AG09319 (cell line): ENCODE measurements at places on chromosomes 2 and 18.

GRCh38 chr2:75246441-75247167 is 47.3 kb upstream of the TACR1 start:
- DNase-seq: no peak

- no peak for DNase-seq
Observed at GRCh38 chr18:72161691-72162090, 382.5 kb downstream of the CBLN2 start.

DNA sequence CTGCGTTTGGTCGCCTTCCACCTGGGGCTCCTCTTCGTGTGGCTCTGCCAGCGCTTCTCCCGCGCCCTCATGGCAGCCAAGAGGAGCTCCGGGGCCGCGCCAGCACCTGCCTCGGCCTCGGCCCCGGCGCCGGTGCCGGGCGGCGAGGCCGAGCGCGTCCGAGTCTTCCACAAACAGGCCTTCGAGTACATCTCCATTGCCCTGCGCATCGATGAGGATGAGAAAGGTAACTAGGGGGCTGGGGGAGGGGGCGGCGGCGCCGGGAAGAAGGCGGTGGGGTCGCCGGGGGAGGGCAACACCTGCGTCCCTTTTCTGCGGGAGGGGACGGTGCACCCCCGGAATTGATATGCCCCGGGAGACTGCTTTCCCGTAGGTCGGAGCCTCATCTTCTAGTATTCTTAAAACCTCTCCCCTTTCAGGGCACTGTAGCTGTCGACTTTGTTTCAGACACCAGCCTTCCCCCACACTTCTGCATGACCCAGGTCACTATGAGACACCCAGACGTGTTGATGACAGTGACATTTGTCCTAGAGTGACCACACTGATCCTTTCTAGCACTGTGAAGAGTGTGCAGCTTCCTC is 755 bp downstream of the SPAST start:
- no peak for DNase-seq

DNA sequence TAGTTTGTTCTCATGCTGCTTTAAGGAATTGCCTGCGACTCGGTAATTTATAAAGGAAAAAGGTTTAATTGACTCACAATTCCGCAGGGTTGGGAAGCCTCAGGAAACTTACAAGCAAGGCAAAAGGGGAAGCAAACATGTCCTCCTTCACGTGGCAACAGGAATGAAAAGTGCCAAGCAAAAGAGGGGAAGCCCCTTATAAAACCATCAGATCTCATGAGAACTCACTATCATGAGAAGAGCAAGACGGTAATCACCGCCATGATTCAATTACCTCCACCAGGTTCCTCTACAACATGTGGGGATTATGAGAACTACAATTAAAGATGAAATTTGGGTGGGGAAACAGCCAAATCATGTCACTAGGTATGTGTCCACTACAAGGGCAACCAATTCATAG is 53.9 kb downstream of the MAP4K3 start:
- no peak for DNase-seq

DNA sequence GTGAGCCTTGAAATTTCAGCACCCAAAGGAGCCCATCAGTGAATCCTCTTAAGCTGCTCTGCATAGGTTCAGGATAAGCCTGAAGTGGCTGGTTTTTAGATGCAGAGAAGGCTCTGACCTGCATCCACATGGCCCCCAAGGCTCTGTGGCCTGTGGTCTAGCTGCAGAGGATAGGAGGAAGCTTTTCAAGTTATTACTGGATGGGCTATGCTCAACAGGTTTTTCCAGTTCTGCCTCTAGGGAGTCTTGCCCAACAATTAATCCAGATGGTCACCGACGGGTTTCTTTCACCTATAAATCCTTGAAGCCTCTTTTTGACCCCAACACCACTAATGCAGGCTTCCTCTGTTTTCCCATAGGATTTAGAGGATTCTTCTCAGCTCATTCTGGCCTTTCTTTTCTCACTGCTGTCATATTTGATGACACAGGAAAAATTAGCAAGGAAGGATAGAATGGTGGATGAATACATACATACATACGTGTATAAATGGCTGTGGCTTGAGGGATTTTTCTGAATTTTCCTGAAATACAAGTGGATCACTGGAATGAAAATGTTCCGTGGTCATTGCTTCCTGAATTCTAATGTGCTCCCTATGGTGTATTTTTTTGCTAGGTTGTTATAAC is 52.2 kb upstream of the BCL2L11 start:
- DNase-seq: no peak

DNA sequence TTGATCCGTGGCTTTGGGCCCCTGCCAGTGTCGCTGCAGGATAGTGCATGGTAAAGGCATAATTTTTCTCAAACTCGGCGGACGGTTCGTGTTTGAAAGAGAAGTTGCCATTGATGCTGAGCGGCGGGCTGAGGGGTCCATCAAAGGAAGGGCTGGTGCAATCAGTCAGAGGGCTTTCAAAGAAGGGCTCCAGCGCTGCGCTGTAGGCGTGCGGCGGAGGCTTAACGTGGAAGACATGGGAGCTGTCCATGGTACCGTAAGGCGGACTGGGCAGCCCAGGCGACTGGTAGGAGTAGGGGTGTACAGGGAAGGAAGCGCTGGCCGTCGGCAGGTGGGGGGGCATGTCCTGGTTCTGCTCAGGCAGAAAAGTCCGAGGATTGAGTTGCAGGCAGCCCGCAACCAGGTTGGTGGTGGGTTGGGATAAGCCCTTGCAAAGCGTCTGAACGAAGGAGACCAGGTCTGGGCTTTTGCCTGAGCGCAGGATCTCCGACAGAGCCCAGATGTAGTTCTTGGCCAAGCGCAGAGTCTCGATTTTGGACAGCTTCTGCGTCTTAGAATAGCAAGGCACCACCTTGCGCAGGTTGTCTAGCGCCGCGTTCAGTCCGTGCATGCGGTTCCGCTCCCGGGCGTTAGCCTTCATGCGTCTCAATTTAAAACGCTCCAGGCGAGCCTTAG is 2.3 kb downstream of the NEUROD1 start:
- peak; percentile 30 for DNase-seq

DNA sequence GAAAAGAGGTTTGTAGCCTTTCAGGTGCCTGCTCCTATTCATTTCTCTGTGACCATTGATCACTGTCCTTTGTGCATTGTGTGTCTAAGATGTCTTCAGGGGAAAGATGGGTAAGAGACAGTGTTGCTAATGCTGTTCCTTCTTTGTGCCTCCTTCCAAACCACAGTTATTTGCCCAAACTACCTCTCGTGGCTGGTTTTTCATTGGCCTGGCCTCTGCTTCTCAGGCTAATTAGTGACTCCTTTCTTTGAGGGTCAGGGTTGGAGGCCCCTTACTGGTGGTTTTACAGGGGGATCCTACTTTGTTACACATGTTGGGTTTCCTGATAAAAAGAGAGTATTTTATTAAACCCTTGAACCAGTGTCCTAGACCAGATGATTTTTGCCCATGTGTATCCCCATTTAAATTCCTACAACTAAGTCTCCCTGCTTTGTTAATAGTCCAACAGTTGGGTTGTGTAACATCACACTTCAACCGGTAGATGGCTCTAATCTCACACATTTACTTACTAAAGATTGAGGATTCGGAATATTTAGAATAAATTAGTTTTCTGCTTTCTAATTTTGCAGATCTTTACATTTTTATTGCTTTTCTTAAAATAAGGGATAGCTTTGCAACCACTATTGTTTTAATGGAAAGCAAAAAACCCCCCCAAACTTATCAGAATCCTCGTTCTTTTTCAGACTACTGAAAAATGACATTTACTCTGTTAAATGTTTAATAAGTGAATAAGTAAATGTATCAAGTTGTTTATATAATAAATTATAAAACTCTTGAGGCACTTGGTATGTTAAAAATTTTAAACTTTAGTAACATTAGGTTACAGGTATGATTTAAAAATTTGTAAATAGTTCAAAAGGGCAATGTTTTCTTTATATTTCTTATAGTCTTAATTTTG is 2.4 kb downstream of the MARS2 start:
- DNase-seq: no peak

DNA sequence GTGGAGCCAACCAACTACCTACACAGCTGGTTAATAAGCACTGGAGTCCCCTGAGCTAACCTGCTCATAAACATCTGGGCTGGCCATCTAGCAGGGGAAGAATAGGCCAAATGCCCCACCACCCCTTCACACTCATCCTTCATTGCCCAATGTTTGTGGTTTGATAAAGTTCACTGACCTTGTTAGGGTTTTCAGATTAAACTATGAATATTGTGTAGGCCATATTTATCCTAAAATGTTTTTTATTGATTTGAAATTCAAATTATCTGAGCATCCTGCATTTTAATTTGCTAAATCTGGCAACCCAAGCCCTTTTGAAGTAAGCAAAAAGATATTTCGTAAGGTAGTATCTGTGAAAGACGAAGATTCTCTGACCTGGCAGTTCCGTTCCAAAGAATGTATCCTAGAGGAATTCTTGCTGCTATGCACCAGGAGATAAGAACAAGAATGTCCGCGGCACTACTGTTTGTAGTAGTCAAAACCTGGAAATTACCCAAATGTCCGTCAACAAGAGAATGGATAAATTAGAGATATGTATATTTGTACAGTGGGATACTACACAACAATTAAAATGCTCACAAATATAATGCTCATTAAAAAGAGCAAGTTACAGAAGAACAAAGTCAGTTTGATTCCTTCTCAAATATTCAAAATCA is 5.8 kb upstream of the TLK1 start:
- no peak for DNase-seq

DNA sequence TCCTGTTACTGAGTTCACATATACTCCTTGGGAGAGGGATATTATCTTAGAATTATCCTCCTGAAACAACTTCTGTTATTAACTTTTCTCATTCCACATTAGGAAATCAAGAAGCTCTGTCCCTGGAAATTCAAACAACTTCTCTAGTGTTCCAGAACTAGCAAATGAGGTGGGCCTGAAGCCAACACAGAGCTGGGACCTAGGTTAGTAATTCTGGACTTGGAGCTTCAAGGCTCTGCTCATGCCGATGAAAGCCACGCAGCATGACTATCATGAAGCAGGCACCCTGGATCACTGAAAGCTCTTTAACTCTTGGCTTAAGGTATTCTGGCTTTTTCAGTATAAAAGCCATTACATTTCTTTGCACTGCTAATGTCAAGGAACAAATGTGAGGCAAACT is 242.7 kb downstream of the TGIF1 start:
- no peak for DNase-seq

GRCh38 chr2:196884368-196884767 is 42.1 kb downstream of the PGAP1 start:
- no peak for DNase-seq

GRCh38 chr2:43230351-43230885 is 4.0 kb upstream of the ZFP36L2 start:
- DNase-seq: no peak

- DNase-seq: no peak
Observed at GRCh38 chr2:112605926-112606325, 21.5 kb downstream of the CHCHD5 start.

DNA sequence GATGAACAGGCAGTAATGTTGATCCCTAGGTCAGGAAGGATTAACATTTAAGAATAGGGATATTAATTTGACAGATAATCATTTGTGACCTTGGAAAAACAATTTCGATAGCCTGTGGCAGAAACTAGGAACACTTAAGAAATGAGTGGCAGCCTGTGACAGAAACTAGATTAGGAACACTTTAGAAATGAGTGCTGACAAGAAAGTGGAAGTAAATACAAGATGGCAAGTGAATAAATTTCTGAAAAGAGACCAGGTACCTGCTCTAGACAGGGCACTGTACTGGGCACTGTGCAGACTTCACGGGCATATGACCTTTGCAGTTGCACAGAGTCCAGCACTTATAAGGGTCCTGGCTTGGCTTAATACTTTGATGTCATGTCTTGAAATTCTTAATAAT is 5.5 kb upstream of the HNRNPA3 start:
- DNase-seq: no peak

- no peak for DNase-seq
Observed at GRCh38 chr2:184799379-184799778, 201.1 kb downstream of the ZNF804A start.
